Aortic smooth muscle cell (primary cell): ENCODE measurements at places on chromosomes 3 and 15. TPM values are rescaled to one million over a fixed set of nuclear protein-coding genes. Genes with fewer than 3 reads are reported as not detected.

Gene SEMA5B
- total RNA-seq, result 0.53 and 3.6 TPM in 2 replicates

Gene DET1
- total RNA-seq, result 3.8 and 4.9 TPM in 2 replicates

Gene ZDHHC19
- total RNA-seq, result not detected in 2 replicates

Gene PLAAT1
- not detected in 2 replicates for total RNA-seq

Gene BHLHE40
- 20.5 and 20.6 TPM in 2 replicates for total RNA-seq

Gene TTLL13
- under 0.01 and 0.12 TPM in 2 replicates for total RNA-seq

Gene IMPG2
- total RNA-seq, result 0.44 and 0.53 TPM in 2 replicates

Gene SNX22
- total RNA-seq, result 0.06 and 0.13 TPM in 2 replicates

Gene SCAANT1
- not detected in 2 replicates for total RNA-seq

Gene CCR2
- not detected in 2 replicates for total RNA-seq

Gene EPHB3
- total RNA-seq, result 1.5 and 2.7 TPM in 2 replicates

Gene SEMA6D
- 7.1 and 8.1 TPM in 2 replicates for total RNA-seq

Gene PRKCI
- total RNA-seq, result 30.9 and 37.9 TPM in 2 replicates

Gene COL6A5
- total RNA-seq, result not detected in 2 replicates

Gene DISP2
- 0.13 and 0.25 TPM in 2 replicates for total RNA-seq

Gene DUOXA1
- total RNA-seq, result not detected in 2 replicates

Gene PRR20G
- not detected in 2 replicates for total RNA-seq

Gene GRAMD1C
- 12.6 and 21.1 TPM in 2 replicates for total RNA-seq

Gene ITIH1
- 0.40 and 0.56 TPM in 2 replicates for total RNA-seq

Gene PODXL2
- total RNA-seq, result 1.9 and 2.4 TPM in 2 replicates

Gene FOXL2NB
- total RNA-seq, result not detected in 2 replicates
